EH (cell line): ENCODE measurements at places on chromosomes 12 and 14.

GRCh38 chr12:26524862-26525465 is 308.0 kb downstream of the ITPR2 start:
- DNase-seq: peak; percentile 18

DNA sequence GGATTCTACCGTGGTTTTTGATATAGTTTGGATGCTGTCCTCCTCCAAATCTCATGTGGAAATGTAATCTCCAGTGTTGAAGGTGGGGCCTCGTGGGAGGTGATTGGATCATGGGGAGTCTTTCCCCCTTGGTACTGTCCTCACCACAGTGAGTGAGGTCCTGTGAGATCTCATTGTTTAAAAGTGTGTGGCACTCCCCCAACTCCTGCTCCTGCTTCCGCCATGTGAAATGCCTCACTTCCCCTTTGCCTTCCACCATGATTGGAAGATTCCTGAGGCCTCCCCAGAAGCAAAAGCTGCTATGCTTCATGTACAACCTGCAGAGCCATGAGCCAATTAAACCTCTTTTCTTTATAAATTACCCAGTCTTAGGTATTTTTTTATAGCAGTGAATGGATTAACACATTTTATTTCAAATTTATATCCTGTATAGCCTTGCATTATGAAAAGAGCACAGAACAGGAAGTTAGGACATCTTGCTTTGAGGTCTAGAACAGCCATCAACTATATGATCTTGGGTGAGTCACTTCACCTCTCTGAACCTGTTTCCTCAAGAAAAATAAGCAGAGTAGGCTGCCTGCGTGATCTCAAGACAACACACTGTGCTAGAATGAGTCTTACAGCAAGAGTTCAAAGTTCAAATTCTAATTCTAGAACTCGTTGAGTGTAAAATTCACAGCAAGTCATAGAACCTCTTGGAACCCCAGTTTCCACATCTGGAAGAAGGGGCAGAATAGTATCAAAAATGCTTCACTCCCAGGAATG is 160.9 kb upstream of the EEA1 start:
- DNase-seq: peak; percentile 93

DNA sequence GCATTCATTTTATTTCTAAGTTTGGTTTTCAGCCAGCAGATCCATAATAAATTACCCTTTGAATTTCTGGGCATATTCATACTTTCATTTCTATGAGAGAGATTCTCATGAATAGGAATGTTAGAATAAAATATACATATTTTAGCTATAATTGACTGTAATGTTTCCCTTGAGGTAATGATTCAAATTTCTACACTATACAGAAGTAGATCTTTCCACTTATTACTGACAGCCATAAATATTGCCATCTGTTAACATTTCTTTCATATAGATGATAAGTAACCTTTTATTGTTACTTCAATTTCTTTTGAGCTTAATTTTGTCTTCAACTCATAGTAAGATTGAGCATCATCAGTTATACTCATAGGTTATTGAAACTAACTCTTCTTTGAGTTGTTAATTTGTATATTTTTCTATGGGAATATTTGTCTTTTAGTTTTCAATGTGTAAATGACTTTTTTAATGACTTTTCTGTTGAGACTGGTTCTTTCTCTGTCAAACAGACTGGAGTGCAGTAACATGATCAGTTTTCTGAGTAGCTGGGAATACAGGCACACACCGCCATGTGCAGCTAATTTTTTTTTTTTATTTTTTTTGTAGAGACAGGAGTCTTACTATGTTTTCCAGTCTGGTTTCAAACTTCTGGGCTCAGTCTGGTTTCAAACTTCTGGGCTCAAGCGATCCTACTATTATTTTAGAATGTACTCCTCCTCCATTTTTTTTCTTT is 991.6 kb downstream of the SLC6A15 start:
- no peak for DNase-seq

GRCh38 chr12:117803001-117803400 is 165.8 kb downstream of the KSR2 start:
- no peak for DNase-seq

DNA sequence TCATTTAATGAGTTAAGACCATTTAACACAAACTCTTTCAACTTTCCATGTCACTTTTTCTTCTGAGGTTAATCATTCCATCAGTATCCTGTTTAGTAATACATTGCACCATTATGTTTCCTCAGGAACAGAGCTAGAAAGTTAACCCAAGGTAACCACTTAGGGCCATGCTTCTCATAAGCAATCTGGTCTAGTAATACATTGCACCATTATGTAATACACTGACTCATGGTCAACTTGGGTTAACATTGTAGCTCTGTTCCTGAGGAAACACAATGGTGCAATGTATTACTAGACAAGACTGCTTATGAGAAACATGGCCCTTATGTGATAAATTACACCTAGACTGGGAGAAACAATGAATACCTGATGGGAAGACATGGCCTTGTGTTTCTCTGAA is 21.7 kb downstream of the ERH start:
- peak; percentile 12 for DNase-seq

GRCh38 chr12:89994911-89995310 is 286.3 kb upstream of the ATP2B1 start:
- DNase-seq: no peak

DNA sequence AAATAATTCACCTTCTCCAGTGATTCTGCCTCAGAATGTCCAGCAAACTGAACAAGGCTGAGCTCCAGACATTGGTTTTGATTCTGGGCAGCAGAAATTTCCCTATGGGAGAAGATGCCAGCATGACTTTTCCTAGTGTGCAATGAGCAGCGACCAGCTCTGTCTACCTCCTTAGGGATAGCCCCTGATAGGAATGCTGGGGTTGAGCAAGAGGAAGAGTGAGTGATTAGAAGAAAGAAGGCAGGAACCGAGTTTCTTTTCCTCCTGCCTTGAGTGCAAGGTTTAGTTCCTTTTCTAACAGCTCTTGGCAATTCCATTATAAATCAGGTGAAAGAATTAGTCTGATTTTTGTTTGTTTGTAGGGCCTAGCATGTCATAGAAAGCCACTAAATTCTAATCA is 379.0 kb downstream of the DAD1 start:
- no peak for DNase-seq

GRCh38 chr12:128286970-128287369 is 20.0 kb downstream of the TMEM132C start:
- no peak for DNase-seq

GRCh38 chr14:63949696-63950095 is 96.9 kb downstream of the SYNE2 start:
- peak; percentile 3 for DNase-seq

DNA sequence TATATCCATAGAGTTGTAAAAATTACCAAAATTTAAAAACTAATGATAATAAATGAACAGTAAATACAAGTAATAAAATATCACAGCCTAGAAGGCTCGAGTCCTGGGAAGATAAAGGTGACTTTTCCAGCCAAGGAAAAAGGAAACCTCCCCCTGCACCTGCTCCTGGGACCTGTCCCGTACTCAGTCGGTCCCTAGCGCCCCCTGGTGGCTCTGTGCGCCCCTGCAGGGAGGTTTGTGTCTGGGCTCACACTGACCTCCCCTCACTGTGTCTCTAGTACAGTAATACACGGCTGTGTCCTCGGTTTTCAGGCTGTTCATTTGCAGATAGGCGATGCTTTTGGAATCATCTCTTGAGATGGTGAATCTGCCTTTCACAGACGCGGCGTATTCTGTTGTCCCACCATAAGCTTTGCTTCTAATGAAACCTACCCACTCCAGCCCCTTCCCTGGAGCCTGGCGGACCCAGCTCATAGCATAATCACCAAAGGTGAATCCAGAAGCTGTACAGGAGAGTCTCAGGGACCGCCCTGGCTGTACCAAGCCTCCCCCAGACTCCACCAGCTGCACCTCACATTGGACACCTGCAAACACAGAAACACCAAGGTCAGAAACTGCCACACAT is 1030.4 kb downstream of the TMEM121 start:
- no peak for DNase-seq

GRCh38 chr14:45793081-45793480 is 540.1 kb upstream of the MIS18BP1 start:
- no peak for DNase-seq

GRCh38 chr14:31933716-31934115 is 143.4 kb upstream of the ARHGAP5 start:
- DNase-seq: peak; percentile 62

DNA sequence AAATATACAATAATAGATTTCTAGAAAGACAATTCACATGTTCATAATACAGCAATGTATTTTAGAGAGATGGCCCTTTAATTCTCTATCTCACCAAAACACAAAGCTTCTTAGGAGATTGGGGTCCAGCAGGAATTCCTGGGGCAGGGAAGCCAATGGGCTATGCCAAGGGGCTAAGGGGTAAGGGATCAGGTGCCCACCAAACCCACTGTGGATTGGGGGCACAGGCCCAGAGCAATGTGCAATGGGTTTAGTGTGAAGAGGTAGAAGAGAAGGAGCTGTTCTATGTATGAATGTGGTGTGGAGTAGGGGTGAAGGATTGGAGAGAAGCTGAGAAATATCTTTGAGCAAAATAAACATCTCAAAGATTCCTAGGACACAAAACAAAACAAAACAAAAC is 2.6 kb downstream of the HOXC13 start:
- no peak for DNase-seq

- no peak for DNase-seq
Measured at GRCh38 chr12:130076752-130077151, 85.5 kb upstream of the FZD10 start.

GRCh38 chr12:79128956-79129355 is 264.4 kb downstream of the SYT1 start:
- DNase-seq: no peak

- DNase-seq: no peak
Measured at GRCh38 chr14:79062226-79062625, 892.1 kb downstream of the NRXN3 start.

DNA sequence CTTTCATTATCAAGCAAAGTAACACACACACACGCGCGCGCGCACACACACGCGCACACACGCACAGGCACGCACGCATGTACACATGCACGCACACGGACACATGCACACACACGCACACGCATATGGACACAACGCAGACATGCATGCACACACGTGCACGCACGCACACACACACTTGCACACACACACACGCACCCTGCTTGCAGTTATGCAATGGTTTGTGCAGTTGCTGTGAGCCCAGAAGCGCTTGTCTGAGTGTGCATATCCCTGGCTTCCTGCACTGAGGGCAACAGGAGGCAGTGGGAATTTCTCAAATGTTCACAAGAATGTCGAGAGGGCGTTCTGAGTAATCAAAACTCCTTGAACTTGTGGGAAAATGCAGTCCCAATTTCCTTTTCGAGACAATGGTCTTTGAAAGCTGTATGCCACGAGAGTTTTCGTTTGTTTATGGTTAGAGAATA is 41.6 kb downstream of the NFKBIA start:
- DNase-seq: peak; percentile 67

- no peak for DNase-seq
Measured at GRCh38 chr14:104317492-104317805, 179.1 kb downstream of the KIF26A start.

GRCh38 chr14:45679853-45680252 is 426.9 kb upstream of the MIS18BP1 start:
- DNase-seq: peak; percentile 96

DNA sequence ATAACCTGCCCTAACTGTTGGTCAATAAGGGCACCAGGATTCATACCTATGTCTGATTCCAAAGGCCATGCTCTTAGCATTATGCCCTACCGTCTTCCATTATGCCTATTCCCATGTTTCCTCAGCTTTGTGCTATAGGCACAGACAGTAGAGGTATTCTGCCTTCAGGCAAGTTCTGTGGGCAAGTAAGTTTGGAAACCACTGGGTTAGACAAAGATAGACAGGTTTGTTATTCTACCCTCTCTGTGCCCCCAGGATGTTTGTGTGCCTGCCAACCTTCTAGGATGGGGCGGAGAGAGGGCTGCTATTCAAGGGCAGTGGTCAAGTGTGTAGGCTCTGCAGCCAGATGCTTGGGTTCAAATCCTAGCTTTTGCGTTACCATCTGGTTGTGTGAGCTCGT is 4.6 kb downstream of the RAPGEF3 start:
- peak; percentile 47 for DNase-seq

GRCh38 chr12:72076558-72076915 is 137.9 kb downstream of the TPH2 start:
- no peak for DNase-seq

GRCh38 chr12:109880043-109880931 is at the start of gene GLTP:
TSS of gene GLTP (minus strand) at chr12:109880541. CDS start at chr12:109880374, 167 bp downstream.
- peak; percentile 86 for DNase-seq

DNA sequence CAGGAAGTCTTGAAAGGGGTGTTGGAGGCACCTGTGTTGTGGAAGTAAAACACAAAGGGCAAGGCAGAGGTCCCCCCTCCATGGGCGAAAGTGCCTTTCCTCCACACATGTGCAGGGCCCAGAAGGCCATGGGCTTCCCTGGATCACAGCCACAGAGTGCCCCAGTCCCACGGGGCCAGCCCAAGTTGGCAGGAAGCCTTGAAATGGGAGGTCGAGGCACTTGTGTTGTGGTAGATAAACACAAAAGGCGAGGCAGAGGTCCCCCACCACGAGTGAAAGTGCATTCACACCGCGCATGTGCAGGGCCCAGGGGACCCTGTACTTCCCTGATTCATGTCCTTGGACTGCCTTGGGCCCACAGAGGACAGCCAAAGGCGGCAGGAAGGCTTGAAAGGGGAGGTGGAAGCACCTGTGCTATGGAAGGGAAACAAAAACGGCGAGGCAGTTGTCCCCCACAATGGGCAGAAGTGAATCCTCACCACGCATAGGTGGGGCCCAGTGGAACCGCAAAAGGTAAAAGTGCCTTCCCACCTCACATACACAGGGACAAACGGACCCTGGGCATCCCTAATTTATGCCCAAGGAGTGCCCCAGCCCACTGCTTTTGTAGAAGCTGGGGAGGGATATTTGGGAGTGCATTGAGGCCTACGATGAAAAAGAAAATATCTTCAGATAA is 585.4 kb downstream of the ALG10 start:
- DNase-seq: no peak
